ENCODE measurements at places on chromosomes 6 and 20. TPM values are rescaled to one million over a fixed set of nuclear protein-coding genes. Genes with fewer than 3 reads are reported as not detected.

Gene RIN2
- 5.2 TPM for total RNA-seq

Gene TREML2
- total RNA-seq, result 11.1 TPM

Gene EYA4
- total RNA-seq, result 6.2 TPM

Gene HIVEP1
- 24.9 TPM for total RNA-seq

Gene PKHD1
- total RNA-seq, result 0.05 TPM

Gene TRIM31
- total RNA-seq, result 0.28 TPM

Gene DEFB124
- total RNA-seq, result not detected

Gene TP53TG5
- total RNA-seq, result 0.24 TPM

Gene BNIP5
- total RNA-seq, result 0.14 TPM

Gene LRFN2
- 0.38 TPM for total RNA-seq

Gene BPIFB1
- total RNA-seq, result 0.24 TPM

Gene NELFE
- total RNA-seq, result 62.9 TPM

Gene LHFPL5
- total RNA-seq, result not detected

Gene TRAPPC3L
- total RNA-seq, result 0.14 TPM

Gene PBOV1
- total RNA-seq, result not detected

Gene CYP21A2
- 0.24 TPM for total RNA-seq

Gene BTN1A1
- 0.14 TPM for total RNA-seq

Gene SLC17A1
- total RNA-seq, result not detected

Gene TUBB2B
- 6.8 TPM for total RNA-seq

Gene TMEM170B
- 1.8 TPM for total RNA-seq

Gene HLA-DQB1
- total RNA-seq, result 336 TPM

Gene PERP
- total RNA-seq, result 8.4 TPM

Gene KCNK16
- not detected for total RNA-seq

Gene METTL24
- 1.5 TPM for total RNA-seq

Gene GNMT
- total RNA-seq, result 3.0 TPM

Gene CLPSL1
- total RNA-seq, result not detected

Gene CNR1
- 0.90 TPM for total RNA-seq

Gene SUMO4
- total RNA-seq, result 1.2 TPM

Gene C6orf163
- 1.7 TPM for total RNA-seq

Gene TAF11
- 34.8 TPM for total RNA-seq

Gene CSTF1
- total RNA-seq, result 35.0 TPM

Gene TFAP2A
- total RNA-seq, result 0.33 TPM

Gene NOTCH4
- 2.5 TPM for total RNA-seq

Gene GSTA3
- total RNA-seq, result not detected

Gene GPX5
- total RNA-seq, result not detected

Gene CLVS2
- total RNA-seq, result 0.05 TPM

Gene WASF1
- 2.1 TPM for total RNA-seq

Gene RIPK1
- total RNA-seq, result 15.5 TPM

Gene LIN28B
- 5.1 TPM for total RNA-seq

Gene LGSN
- total RNA-seq, result 0.14 TPM

Gene FRK
- total RNA-seq, result 0.80 TPM

Gene RAB44
- total RNA-seq, result 0.28 TPM
